Naive B cell (primary cell): ENCODE measurements at places on chromosomes 3 and 15. TPM values are rescaled to one million over a fixed set of nuclear protein-coding genes. Genes with fewer than 3 reads are reported as not detected.

TGM5 gene
- not detected for polyA plus RNA-seq

- no peak for DNase-seq
Measured at GRCh38 chr3:58206406-58207011, 4.3 kb downstream of the DNASE1L3 start.

DNA sequence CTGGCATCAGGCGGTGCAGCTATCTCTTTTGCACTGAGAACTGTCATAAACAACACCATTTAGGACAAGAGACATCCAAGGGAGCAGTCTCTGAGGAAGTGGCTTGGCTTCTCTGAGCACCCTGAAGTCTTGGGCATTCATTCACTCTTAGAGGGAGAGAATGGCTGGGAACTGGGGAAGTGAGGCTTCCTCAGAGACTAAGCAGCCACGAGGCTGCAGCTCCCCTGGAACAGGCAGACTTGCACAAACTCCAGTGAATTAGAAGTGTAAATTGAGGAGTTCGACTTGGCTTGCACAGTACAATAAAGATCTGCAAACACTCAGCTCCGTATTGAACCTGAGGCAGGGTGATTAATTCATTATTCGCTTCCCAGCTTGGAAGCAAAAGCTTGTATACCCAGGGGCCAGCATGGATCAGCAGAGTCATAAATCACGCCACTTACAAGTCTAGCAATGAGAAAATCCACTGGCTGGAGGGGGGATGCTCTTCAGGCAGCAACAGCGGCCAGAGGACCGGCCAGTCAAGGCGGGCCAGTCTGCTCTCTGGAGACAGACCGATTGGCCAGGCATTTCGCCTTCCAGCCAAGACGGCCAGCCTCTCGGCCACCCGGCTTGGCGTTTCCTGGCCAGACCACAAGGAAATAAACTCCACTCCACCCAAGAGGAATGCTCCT, 118.8 kb upstream of the ADPGK start:
- DNase-seq: no peak

AMT gene
- polyA plus RNA-seq: 2.6 TPM

CCR9 gene
- 0.77 TPM for polyA plus RNA-seq

RLBP1 gene
- polyA plus RNA-seq: not detected

PLOD2 gene
- polyA plus RNA-seq: not detected

DNA sequence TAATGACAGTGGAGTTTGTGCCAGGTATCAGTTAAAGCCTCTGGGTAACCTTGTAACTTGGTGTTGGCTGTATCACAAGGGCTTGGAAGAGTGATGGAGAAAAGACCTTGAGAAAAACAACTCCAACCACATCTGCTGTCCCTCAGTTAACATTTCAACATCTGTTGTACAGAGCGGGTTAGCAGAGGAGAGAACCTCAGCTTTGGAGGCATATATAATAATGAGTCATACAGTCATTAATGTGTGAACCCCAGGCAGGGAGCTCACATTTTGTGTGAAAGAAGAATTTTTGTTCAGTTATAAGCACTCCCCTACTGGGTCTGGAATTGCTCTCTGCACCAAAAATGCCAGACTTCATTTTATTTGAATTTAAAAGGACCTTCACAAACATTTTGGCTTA, 439.5 kb downstream of the PDCD6IP start:
- DNase-seq: no peak

DNA sequence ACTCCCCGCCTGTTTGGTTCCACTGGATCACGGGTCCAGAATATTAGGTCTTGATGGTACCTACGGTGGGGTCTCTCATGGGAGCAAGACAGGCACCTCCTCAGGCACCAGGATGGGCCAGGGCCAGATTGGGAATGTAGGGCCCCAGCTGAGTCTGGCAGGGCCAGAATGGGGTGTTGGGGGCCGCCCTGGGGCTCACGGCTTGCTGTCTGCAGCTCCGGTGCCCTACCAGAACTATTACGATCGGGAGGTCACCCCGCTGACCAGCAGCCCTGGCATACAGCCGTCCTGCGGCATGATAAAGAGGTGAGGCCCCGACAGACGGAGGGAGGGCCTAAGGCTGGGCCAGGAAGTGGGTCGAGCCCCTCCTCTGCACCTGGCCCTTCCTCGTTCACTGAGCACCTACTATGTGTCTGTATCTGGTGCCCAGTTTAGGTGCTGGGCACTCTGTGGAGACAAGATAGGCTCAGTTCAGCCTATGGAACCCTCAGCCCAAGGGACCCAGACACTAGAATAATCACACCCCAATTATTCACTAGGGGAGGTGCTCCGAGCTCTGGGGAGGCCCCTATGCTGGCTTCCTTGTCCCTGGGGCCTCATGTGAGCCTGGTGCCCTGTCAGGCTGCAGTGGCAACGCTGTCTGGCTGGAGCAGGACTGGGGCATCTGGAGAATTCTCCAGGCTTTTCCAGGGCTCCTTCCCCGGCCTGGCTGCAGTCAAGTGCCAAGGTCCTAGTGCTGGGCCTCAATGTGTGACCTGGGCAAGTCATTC, 37.9 kb downstream of the PSTPIP1 start:
- DNase-seq: no peak

ZNF80 gene
- polyA plus RNA-seq: not detected

- no peak for DNase-seq
Measured at GRCh38 chr3:43766672-43767465, 76.1 kb downstream of the ABHD5 start.

WDR72 gene
- polyA plus RNA-seq: not detected

TRH gene
- not detected for polyA plus RNA-seq

- DNase-seq: no peak
Measured at GRCh38 chr3:146159037-146159436, 1.9 kb downstream of the PLOD2 start.

DNA sequence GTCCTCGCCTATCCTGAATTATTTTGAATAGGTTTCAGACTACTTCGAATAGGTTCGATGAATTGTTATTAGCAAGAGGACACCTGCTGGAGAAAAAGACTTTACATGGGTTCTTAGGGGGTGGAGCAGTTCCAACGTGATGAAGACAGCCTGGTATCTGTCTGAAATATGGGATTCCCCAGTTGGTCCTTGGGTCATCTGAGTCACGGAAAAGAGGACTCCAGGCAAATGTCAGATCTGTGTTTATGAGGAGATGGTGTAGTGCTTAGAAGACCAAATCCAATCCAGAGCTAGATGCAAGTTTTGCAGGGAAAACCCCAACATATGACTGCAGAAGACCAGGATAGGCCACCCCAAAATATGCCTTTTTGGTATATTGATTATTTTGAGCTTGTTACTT, 98.9 kb upstream of the IGSF10 start:
- DNase-seq: no peak

- DNase-seq: no peak
Measured at GRCh38 chr3:171860830-171861535, 17.8 kb downstream of the TMEM212 start.

DNA sequence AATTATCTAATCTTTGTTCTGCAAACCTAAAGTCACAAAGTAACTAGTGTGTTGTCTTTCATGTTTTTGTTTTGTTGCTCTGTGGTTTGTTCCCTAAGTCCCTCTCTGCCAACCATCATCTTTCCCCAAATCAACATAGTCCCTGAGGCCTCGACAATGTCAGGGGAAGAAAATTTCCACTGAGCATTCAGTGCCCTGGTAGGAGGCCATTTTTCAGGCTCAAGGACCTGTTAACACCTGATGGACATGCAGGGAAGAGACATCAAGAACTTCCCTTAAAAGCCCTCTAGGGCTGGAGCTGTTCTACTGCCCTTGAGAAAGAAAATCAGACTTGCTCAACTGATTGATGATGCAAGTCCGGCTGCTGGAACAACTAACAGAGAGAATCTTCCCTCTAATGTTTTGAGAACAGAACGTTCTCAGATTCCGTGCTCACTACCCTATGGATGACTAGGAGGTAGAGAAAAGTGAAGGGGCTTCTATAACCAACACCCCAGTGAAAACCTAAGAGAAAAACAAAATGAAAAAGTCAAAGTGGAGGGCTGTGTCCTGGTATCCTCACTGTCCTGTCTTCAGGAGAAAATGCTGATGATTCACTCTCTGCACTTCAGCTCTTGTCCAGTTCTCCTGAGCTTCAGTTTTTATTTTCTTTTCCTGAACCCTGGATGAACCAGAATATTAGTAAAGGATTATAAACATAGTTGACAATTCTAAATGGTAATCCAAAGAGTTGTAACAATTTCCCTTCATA, 373.1 kb downstream of the FOXP1 start:
- no peak for DNase-seq

ZBED2 gene
- polyA plus RNA-seq: 4.9 TPM

- DNase-seq: no peak
Measured at GRCh38 chr3:25056036-25056755, 371.9 kb upstream of the RARB start.
